ENCODE measurements at places on chromosomes 1 and 21.

- DNase-seq, result no peak
Measured at GRCh38 chr1:110631836-110632620, 25.9 kb upstream of the KCNA2 start.

GRCh38 chr21:39947031-39947430 lies 79.8 kb downstream of the PCP4 start:
- DNase-seq, result no peak

DNA sequence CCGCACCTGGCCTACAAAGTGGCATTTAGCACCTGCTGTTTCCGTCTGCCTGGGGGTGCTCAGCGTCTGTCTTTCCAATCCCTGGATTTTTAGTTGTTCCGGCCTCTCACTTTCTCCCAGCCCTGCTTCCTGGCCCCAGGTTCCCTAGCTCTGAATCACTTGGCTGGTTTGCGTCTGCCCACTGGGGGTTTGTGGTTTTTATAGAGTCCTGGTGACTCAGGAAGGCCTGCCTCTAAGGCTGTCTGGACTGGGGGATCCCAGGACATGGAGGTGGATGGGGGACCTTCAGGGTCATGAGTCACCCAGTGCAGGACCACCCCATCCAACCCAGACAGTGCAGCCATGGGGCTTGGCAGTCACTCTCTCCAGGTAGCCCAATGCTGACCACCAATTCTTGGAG lies 53.5 kb downstream of the MRPL37 start:
- DNase-seq, result peak; percentile 96

DNA sequence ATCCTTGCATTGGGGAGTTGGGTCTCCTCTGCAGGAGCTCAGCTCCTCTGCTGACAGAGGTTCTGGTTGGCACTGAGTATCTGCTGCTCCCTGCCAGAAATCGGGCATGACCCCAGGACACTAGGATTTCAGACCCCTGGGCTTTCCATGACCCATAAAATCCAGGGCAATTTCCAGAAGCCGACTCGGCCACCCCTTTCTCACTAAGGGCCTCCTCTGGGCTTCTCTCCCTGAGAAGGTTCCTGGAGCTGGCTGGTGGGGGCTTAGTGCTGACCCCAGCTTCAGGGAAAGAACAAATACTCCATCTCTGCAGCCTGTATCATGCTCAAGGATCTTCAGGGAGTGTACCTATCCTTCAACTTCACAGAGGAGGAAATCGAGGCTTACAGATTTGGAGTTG lies 603.4 kb downstream of the PTPRU start:
- DNase-seq, result no peak

DNA sequence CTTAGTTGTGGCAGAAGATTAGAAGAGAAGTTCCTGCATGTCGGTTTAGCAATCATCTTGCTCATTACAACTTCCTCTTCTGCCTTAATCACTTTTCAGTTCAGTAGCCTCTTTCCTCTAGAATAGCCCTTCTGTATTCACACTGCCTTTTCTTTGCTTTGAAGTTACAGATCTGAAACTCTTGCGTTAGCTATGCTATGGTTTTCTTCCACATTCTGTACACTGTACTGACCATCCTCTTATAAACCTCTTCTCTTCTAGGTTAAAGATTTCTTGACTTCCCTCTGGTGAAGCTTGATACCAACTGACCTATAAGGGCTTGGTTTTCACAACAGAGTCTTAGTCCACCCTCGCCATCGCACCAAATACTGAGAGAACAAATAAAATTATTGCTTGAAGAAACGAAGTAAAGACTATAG lies 35.0 kb downstream of the C21orf91 start:
- no peak for DNase-seq

GRCh38 chr1:26787381-26787705 lies 407 bp upstream of the PIGV start:
- DNase-seq, result peak; percentile 85

GRCh38 chr1:199946305-199947155 lies 81.0 kb upstream of the NR5A2 start:
- no peak for DNase-seq

DNA sequence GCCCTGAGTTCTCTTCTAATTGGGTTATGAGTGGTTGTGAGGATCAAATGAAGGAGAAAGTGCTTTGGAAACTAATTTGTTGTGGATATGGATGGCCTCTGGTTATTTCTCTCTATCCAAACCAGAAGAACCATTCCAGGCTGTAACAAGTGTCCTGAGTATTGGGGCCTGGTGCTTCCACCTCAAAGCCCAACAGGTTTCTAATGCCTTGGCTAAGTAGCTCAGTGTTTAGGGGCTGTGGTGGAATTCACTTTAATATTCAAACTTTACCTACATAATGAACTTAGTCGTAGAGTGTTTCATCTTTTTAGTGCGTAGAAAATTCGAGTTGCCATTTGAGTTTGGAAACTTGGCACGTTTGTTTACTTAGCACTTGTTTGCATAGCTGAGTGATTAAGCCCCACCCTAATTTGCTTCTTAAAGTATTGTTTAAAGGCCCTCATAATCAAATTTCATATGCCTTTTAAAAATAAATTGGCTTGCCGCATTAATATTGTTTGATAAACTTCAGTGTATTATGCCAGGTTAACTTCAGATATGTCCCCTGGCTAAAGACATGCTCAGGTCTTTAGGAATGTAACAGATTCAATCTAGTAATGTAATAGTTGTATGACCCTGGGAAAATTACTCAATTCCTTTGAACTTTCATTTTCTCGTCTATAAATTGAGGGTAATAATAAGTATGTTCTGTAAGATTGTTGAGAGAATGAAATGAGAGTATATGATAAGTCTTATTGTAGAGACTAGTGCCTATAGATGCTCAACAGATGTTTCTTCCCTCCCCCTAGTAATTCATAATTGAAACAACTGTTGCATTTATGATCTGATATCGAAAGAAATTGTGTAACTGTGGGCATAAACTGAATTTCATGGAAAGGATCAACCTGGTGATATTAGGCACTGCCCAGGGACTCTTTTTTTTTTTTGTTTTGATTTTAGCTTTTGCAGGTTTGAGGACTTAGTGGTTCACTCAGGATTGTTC lies 1.6 kb downstream of the AGO4 start:
- DNase-seq, result peak; percentile 11

DNA sequence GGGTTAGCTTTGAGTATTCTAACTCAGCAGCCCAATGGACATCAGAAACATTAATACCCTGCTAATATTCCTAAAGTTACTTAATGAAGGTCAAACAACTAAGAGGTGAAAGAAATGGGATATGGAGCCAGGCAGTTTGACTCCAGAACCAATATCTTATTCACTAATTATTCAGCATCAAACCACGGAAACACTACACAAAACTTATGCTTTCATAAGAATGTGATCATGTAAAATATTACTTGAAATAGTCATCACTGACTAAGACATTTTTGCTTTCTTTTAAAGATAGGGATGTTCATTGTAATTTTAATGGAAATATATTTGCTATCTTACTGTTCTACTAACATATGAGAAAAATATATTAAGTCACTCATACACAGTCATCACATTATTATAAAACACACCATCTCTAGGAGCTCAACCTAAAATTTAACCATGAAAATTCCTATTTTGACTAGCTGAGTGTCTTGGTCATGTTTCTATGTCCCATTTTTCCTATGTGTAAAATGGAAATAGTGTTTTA lies 240.9 kb downstream of the KCTD3 start:
- DNase-seq, result no peak

DNA sequence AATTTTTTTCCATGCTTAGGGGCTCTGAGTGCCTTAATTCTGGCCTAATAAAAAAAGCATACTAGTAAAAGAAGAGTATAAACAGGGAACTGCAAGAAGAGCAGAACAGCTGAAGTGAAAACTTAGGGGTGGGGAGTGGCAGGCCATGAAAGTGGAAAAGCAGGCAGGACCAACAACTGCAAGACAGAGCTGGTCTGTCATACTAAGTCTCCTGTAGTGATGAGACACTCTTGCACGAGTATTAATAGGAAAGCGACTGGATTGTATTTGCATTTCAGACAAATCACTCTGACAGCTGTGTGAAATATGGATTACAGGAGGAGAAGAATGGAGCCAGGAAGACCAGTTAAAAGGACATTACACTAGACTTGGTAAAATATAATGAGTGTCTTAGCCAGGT lies 449.9 kb downstream of the NUF2 start:
- DNase-seq, result no peak

DNA sequence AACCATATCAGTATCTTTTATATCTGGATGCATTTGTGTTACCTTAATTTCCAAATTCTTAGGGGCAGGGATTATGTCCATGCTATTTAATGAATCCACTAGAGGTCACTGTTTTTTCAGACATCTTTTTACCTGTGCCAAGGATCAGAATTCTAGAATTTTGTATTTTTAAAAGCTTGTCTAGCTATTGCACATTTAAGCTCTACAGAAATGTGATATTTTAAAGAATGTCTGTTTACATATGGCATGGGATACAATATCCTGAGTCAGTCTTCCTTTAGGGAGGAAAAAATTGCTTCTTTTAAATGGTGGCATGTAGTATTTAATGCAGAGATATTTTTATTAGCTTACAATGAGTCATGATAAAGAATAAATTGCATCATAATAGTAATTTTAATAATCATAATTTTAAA lies 11.3 kb downstream of the RPAP2 start:
- DNase-seq, result peak; percentile 39

- DNase-seq, result no peak
Measured at GRCh38 chr1:17188889-17189631, 15.9 kb upstream of the PADI1 start.

- DNase-seq, result no peak
Measured at GRCh38 chr1:220426989-220427388, 100.9 kb upstream of the MARK1 start.

- DNase-seq, result no peak
Measured at GRCh38 chr21:45365186-45365607, 39.8 kb upstream of the COL18A1 start.

DNA sequence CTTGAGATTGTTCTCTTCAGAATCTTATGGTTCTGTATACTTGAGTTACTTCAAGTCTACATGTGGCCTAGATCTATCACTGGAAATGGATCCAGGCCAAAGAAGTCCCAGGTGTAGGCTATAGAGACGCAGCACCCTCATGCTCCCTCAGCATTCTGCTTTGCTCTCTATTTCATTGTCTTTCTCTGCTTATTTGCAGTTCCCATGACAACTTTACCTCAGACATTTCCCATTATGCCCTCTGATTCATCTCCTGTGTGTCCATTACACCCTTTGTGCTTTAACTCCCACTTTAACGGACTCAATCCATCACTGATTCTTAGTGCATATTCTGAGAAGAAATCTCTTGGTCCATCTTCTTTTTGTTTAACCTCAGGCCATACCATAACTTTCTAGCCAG lies 236.9 kb upstream of the NRIP1 start:
- no peak for DNase-seq

- no peak for DNase-seq
Measured at GRCh38 chr1:47708658-47709018, 270.8 kb downstream of the FOXD2 start.

DNA sequence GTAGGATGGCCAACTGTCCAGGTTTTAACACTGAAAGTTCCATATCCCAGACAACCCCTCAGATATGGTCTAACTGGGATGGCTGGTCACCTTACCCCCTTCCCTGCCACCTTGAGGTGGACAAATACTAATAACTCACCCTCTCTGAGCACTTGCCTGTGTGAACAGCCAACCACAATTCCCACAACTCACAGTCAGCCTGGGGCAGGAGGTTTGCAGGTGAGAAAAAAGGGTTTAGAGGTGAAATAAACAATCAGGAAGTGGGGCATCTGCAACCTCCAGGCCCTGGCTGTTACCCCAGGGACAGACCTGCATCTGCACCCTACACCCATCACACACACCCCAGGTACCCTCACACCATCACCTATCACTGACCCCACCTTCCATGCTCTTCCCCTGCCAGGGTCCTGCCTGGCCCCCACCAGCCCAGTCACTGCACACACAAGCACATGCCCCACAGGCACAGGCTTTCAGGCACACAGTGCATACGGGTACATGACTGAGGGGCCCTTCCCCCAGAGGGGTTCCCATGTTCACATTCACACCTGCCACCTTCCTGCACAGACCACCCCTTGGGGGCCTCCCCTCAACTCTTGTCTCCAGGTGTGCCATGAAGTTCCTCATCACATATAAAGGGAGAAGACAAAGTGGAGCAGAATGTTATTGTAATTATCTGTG lies 679.5 kb downstream of the MATN1 start:
- no peak for DNase-seq

- DNase-seq, result no peak
Measured at GRCh38 chr1:35762141-35762540, 7.6 kb downstream of the CLSPN start.

GRCh38 chr1:170240409-170240808 lies 94.7 kb downstream of the NTMT2 start:
- no peak for DNase-seq

DNA sequence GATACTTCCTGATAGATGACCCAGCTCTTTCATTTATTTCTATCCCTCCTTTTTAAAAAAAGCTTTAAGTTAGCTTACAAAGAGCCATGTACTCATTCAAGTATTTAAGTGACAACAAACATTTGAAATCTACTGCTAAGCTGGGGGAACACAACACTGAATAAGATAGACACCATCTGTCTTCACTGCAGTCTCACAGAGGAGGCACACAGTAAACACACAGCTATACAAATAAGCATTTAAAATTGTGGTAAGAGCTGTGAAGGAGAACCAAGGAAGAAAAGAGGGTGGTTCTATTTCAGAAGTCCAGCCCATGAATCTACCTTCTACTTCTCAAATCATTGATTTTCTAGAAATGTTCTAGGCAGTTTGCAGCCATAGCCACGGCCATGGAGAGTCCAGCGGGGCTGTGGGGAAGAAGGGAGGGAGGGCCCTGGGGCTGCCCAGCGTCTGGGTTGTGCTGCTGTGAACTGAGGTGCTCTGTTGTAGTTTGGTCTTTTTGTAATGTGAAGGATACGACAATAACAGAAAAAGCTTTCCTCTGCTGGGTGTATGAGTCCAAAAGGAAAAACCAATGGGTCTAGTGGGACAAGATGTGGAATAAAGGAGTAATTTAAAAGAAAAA lies 28.2 kb downstream of the PRDM2 start:
- DNase-seq, result no peak

DNA sequence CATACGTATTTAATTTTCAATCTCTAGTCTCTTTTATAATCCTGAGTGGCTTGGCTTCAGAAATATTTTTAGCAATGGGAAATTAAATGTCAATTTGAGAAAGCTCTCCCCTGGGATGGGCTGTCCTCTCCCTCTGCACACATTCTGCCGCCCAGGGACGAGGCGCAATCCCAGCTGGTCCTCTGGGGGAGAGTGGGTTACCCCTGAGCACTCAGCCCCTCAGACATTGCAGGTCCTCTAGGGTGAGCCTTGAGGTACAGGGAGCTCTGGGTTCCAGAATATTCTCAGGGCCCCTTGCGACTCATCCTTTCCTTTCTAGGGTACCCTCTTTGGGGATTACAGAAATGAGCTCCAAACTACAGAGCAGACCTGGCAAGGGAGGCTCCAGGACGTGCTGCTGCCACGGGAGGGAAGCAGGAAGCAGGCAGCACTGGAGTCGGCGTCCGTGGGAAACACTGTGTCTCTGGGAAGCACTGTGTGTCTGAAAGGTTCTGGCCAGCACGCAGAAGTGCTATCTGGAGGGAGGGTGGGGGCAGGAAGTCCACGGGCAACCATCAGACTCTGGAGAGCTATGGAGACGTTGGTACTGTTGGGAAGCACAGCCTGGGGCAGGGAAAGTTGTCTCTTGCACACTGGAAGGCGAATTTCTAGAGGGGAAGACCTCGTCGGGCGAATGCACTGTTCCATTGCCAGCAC lies 343.3 kb upstream of the VAMP3 start:
- peak; percentile 36 for DNase-seq

- DNase-seq, result peak; percentile 41
Measured at GRCh38 chr1:91781901-91782622, 103.9 kb downstream of the TGFBR3 start.
